Suppressor macrophage (primary cell): ENCODE measurements at places on chromosomes 11 and 22.

GRCh38 chr11:95469258-95469657 lies 238.3 kb upstream of the SESN3 start:
- no peak for DNase-seq

- DNase-seq = peak; percentile 3
Measured at GRCh38 chr11:43969543-43969942, 27.1 kb downstream of the C11orf96 start.

GRCh38 chr11:122137078-122137793 lies 21.2 kb upstream of the BLID start:
- DNase-seq = no peak

GRCh38 chr22:23399367-23400285 lies 180.5 kb downstream of the IGLL1 start:
- DNase-seq = no peak

DNA sequence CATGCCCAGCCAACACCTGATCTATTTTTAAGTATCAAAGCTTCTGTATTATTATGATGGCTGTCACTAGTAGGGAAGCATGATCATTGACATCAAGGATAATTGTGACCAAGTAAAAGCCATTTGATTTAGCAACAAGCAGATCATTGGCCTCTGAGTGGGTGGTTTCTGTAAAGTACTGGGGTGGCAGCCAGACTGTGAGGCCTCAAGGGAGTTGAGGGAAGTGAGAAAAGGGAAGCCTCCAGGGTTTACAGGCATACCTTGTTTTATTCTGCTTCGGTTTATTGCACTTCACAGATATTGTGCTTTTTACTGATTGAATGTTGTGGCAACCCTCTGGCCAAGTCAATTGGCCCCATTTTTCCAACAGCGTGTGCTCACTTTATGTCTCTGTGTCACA lies 60.1 kb downstream of the PRR5L start:
- peak; percentile 88 for DNase-seq
